ENCODE measurements at places on chromosomes 6 and 20. TPM values are rescaled to one million over a fixed set of nuclear protein-coding genes. Genes with fewer than 3 reads are reported as not detected.

DNA sequence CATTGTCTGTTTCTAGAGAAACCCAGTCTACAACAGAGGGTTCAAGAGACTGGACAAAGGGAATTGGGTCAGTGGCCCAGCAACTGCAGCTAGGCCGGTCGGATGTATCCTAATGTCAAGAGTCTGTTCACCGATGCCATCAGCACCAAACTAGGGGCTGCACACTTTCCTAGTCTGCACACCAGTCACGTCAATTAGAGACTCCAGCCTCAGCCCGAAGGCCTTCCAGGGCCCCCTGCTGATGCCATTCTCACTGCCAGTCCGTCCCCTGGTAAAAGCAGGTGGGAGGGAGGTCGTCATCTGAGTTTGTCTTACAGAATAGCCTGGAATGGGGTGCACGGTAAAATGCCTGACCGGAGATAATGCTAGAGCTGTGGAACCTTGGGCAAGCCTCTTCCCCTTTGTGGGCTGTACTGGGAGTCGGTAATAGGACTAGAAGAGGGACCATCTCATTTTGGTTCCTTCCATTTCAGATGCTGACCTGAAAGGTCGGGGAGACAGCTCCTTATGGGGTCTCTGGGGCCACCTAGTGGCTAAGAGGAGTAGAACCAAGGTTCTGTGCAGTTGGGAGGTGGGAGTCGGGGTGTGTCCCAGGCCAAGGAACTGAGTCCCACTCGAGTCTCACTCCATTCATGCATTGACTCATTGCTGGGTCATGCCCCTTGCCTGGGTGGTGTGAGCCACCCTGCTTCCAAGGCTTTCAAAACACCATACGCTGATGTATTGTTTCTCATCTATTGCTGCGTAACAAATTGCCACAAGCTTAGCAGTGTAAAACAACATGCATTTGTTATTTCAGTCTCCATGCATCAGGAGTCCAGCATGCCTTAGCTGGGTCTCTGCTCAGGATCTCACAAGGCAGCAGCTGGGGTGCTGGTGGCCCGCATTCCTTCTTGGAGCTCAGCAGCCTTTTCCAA, 5.1 kb downstream of the SOX12 start:
- H3K27me3 ChIP-seq, result no peaks in the 10 kb centered on the region

GRCh38 chr20:3208786-3209256, 477 bp upstream of the ITPA start:
- no peaks in the 10 kb centered on the region for H3K4me1 ChIP-seq
- peaks cover 13% of the 10 kb centered on the region for H3K36me3 ChIP-seq
- no peaks in the 10 kb centered on the region for H3K27me3 ChIP-seq
- H3K4me3 ChIP-seq, result peak overlapping the region; percentile 74
- no peak for DNase-seq
- peak overlapping the region; percentile 90 for H3K27ac ChIP-seq

DNA sequence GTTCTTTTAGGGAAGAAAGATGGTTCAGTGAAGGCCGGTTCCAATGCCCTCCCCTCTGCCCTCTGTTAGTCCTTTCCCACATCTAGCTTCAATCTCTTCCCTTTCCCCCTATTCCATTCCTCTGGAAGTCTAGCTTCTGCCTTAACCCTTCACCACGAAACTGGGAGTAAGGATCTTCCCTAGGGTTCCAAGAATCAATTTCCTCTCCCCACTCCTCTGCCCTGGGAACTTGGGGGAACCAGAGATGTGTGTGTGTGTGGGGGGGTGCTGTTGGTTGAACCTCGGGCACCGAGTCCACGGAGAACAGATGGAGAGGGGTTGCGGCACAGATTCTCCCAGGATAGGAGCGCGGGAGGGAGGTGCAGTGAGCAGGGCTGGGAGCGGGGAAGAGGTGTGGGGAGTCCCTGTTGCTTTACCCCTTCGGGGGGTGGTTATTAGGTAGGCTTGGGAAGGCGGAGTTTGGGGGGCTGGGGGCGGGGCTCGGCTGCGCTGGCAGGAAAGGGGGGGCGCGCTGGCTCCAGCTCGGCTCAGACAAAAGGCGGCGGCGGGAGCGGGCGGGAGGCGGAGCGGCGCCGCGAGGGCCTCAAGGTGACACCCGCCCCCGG, at the start of gene TMEM151B:
TSS of gene TMEM151B (plus strand) at position 530 of the 605 bp plus-strand sequence. CDS start 293 bp downstream, outside the sequence.
- no peak within 1 kb of the TSS for H3K4me3 ChIP-seq
- DNase-seq, result no peak
- no peak within 1 kb of the TSS for H3K27ac ChIP-seq
- H3K36me3 ChIP-seq, result no peaks in the 10 kb centered on the region
- H3K4me1 ChIP-seq, result no peaks in the 10 kb centered on the region

DNA sequence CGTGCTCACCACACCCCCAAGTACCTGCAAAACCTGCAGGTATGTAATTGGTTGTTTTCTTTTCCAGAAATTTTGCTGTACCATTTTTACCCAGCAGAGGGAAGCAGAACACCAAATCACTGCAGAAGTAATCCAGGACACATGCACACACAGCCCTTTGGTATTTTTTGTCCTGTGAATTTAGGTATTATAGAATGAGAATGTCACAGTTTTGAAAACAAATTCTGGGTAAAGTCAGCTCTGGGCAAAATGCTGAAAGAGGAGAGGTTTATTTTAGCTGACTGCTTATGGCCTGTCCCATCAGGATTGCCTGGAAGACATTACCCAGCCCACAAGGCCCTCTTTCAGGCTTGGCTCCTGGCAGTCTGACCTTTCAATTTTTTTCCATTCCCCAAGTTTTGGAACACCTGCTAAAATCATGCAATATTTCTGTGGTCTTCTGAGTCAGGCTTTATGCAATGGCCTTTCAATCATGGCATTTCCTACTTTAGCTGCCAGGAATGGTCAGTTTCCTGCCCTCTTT, 3.5 kb upstream of the EFHC1 start:
- DNase-seq, result peak; percentile 83
- no peak overlapping the region for H3K4me3 ChIP-seq
- H3K4me1 ChIP-seq, result no peaks in the 10 kb centered on the region
- H3K27me3 ChIP-seq, result no peaks in the 10 kb centered on the region
- H3K27ac ChIP-seq, result no peak overlapping the region
- H3K36me3 ChIP-seq, result no peaks in the 10 kb centered on the region

GRCh38 chr20:56683077-56683865, 54.2 kb downstream of the TFAP2C start:
- H3K4me3 ChIP-seq, result no peak overlapping the region
- no peaks in the 10 kb centered on the region for H3K27me3 ChIP-seq
- H3K36me3 ChIP-seq, result no peaks in the 10 kb centered on the region
- no peaks in the 10 kb centered on the region for H3K4me1 ChIP-seq
- no peak overlapping the region for H3K27ac ChIP-seq

- H3K27ac ChIP-seq, result no peak overlapping the region
- H3K4me3 ChIP-seq, result no peak overlapping the region
- DNase-seq, result no peak
- H3K36me3 ChIP-seq, result no peaks in the 10 kb centered on the region
Measured at GRCh38 chr20:45312241-45312640, 4.1 kb upstream of the MATN4 start.

DNA sequence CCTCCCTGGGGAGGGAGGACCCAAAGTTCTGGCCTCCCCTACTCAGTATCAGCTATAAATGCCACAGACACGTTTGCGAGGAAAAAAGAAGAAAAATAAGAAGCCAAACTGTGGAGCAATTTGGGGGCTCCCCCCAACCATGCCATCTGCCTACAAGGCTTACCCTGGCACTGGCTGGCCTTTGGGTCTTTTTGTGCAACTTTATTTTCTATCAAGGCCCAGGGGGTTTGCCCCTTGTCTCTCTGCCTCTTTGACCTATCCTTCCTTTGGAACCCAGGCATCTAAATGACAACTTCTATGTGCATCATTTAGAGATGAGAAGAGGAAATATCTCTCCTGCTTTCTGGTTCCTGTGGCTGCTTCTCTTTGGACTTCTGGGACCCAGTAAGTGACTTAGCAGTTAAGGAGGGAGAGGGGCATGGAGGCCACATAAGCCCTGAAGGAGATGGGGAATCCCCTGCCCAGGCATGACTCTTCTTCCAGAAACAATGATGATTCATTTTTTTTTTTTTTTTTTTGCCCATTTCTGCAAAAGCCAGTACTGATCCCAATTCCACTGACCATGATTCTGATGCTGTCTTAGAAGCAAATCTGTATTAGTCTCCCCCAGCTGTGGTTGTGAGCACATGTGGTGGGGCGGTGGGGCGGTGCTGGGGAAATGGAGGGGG, at the start of gene MUC22:
TSS of gene MUC22 (plus strand) at position 82 of the 668 bp plus-strand sequence. CDS start at position 315, 233 bp downstream.
- H3K27me3 ChIP-seq, result peaks cover 28% of the 10 kb centered on the region
- DNase-seq, result no peak
- H3K4me1 ChIP-seq, result no peaks in the 10 kb centered on the region
- H3K36me3 ChIP-seq, result no peaks in the 10 kb centered on the region
- H3K27ac ChIP-seq, result no peak within 1 kb of the TSS

DNA sequence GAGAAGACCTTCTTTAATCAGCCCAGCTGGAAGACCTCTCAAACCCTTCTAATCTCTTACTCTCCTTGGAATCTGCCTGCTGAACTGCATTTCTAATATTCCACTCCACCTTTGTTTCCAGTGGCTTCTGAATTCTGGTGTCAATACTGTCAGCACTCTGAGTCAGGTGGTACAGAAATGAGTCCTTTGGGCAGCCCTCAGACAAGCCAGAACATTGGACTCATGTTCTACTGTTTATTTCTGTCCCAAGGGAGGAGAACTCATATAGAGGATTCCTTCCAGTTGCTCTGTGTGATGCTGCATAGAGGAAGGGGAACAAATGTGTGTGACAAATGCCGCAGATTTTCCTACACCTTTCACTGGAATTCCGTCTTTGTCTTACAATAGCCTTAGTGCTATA, 114.8 kb downstream of the PHF3 start:
- no peaks in the 10 kb centered on the region for H3K36me3 ChIP-seq
- H3K27ac ChIP-seq, result no peak overlapping the region
- DNase-seq, result no peak
- H3K4me1 ChIP-seq, result no peaks in the 10 kb centered on the region
- H3K4me3 ChIP-seq, result no peak overlapping the region

GRCh38 chr6:123742626-123743025, 61.0 kb upstream of the NKAIN2 start:
- no peaks in the 10 kb centered on the region for H3K27me3 ChIP-seq
- no peaks in the 10 kb centered on the region for H3K36me3 ChIP-seq
- no peak overlapping the region for H3K4me3 ChIP-seq
- H3K4me1 ChIP-seq, result no peaks in the 10 kb centered on the region
- DNase-seq, result no peak

DNA sequence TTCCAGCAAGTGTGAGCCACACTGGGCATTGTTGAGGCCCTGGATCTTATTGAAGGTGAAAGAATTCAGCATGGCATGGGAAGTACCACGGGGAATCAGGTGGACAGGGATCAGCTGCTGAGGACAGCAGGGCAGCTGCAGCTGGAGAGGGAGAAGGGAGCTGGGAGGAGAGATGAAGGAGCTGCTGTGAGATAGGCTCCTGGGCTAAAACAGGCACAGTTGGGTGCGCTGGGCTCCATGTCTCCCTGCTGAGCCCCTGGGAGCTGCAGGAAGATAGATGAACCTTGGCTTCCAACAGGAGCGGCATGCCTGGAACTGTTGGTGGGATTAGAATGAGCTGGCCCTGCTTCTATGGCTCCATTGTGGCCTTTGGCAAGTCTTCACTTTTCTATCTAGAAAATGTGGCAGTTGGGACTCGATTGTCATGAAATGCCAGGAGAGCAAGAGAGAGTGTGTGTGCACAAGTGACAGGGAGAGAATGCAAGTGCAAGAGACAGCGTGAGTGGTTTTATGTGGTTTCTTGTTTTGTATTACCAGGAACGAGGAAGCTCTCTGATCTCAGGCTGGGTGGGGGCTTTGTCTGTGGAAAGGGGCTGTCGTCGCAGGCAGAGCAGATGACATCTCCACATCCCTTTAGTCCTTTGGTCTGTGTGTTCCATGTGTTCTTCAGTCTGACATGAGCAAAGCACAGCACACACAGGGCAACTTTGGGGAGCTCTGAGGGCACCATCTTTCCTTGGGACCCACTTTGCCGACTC, 20.4 kb downstream of the SNPH start:
- H3K27ac ChIP-seq, result no peak overlapping the region
- no peaks in the 10 kb centered on the region for H3K36me3 ChIP-seq
- H3K27me3 ChIP-seq, result no peaks in the 10 kb centered on the region
- DNase-seq, result no peak
- H3K4me1 ChIP-seq, result no peaks in the 10 kb centered on the region

DNA sequence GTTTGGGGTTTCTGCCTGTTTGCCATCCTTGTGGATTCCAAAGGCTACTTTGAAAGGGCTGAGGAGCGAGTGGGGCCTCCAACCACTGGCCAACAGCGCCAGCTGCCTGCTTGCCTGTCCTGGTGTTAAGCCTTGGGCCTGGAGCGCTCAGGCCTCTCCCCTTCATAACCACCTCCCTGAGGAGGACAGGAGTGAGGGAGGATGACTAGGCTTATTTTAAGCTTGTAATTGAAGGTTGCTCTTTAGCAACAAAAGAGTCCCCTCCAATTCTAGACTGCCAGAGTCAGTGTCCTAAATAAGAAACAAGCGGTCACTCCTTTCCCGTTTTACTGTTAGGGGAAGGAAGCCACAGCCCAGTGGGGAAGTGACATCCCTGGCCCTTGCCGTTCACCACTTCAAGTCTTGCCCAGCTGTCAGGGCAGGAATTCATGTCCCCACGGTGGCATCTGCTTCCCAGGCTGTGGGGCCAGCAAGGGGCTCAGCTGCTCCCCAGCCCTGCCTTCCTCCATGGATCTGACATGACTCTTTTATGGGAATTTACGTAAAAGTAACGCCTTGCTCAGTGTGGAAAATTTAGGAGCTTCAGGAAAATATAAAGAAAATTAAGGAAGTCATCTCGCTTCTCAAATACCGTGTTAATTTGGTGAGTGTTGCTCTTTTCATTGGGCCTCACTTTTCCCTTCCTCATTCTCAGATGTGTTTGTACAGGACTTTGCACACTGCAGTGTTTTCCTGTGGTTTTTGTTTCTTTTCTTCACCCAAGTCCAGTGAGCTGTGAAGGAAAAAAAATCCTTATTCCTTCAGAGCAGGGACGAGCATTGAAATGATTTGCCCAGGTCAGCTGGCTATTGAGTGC, 57.8 kb downstream of the SSR1 start:
- no peak overlapping the region for H3K27ac ChIP-seq
- H3K36me3 ChIP-seq, result peaks cover 6% of the 10 kb centered on the region
- no peak for DNase-seq
- no peaks in the 10 kb centered on the region for H3K4me1 ChIP-seq
- no peaks in the 10 kb centered on the region for H3K27me3 ChIP-seq

DNA sequence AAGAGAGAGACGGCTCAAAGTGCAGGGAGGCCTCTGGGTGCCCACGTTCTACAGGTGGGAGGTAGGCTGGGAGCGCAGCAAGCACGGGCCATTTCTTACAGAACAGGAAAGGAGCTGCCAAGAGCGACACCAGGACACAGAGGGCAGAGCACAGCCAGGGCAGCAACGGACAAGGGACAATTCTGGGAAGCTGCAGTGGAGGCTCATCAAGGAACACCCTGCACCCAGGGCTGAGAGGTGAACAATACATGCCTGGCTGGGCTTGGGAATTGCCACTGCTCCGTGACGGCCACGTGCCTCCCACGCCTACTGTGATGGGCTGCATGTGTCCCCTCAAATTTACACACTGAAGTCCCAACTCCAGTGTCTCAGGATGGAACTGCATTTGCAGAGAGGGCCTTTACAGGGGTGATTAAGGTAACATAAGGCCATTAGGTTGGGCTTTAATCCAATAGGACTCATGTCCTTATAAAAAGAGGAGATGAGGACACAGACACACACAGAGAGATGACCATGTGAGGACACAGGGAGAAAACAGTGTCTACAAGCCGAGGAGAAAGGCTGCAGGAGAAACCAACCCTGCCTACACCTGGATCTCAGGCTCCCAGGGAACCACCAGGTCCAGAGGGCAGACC, 13.6 kb downstream of the SERPINB6 start:
- H3K27me3 ChIP-seq, result no peaks in the 10 kb centered on the region
- peaks cover 4% of the 10 kb centered on the region for H3K36me3 ChIP-seq
- peaks cover 13% of the 10 kb centered on the region for H3K4me1 ChIP-seq

Gene FAM217A
- not detected for polyA plus RNA-seq

Gene PDSS2
- polyA plus RNA-seq, result 14.8 TPM

Gene LPA
- 0.10 TPM for polyA plus RNA-seq

Gene NRN1
- 2.0 TPM for polyA plus RNA-seq

Gene VGLL2
- polyA plus RNA-seq, result not detected

Gene ARFGEF3
- 5.4 TPM for polyA plus RNA-seq

Data from small intestine (tissue), 16 donors.